Activated CD4-positive, alpha-beta T cell treated with anti-CD3 and anti-CD28 coated beads, Interleukin-2, amount 50 U/mL, for 48 hours (primary cell): ENCODE measurements at places on chromosomes 7 and 10.
A peak's percentile ranks its signal among the peaks of the same experiment; 100 is the strongest.

DNA sequence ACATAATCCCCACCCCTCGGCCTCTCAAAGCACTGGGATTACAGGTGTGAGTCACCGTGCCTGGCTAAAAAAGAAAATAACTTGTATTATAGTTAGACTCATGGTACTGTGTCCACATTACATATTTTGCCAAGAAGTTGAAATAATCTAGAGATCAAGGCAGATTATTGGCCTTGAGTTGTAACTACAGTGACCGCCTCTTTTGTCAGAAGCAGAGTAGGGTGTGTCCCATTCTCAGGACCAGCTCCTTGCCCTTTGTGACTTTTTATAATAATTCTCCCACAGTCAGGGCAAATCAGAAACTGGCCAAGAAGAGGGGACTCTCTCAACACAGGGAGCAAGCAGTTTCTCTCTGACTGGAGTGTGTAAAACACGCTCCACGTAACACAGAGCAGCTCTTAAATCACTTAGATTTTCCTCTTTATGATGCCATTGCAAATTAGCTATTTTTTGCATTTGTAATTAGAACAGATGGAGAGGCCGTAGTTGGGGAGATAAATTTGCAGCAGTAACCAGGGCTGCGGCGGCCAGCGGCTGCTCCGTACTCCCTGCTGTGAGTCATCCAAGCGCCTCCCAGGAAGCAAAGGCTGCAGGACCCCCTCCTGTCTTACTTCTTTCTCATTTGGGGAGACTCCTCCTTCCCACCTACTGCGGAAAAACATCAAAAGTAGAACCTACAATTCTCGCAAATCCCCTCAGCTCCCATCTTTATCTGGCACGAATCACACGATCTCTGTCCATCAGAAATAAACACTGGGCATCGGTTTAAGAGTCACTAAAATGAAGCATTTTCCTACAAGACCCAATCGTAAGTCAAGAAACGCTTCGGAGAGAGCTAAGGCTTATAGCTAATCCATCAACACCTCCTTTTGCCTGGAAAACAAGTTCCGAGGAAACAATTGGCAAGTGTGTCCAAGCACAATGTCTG is 32.1 kb upstream of the MSRB2 start:
- no peak for DNase-seq

DNA sequence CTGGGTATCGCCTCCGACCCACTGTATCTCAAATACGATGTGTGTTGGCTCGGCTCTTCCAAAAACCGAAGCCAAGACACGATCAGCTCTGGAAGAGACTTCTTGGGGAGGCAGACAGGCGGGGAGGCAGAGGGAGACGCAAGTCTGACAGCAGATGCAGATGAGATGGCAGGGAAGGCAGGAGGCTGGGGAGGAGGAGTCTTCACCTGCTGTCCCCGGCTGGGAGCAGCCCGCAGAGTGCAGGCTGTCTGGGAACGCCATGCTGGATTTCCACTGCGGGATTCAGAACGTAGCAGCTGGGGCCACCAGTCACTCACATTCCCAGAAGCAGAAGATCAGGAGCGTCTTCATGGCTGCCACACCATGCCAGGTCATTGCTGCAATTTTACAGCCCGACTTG is 29.4 kb downstream of the CTBP2 start:
- no peak for DNase-seq

DNA sequence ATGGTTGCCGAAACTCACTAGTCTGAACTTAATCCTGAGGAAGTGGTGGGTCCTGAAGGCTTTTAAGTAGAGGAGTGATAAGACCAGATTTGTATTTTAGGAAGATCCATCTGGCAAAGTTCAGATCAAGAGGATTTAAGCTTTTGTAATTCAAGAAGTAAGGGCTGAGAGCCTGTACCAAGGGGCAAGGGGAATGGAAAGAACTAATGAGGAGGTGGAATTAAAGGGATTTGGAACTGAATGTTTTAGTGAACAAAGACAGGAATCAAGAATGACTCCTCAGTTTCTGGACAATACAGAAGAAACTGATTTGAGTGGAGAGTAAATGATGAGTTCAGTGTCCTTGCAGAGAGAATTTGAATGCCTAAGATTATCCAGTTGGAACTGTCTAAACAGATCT is 249.0 kb downstream of the C7orf25 start:
- no peak for DNase-seq

GRCh38 chr7:117395743-117396142 is 31.6 kb downstream of the ASZ1 start:
- DNase-seq, result no peak

DNA sequence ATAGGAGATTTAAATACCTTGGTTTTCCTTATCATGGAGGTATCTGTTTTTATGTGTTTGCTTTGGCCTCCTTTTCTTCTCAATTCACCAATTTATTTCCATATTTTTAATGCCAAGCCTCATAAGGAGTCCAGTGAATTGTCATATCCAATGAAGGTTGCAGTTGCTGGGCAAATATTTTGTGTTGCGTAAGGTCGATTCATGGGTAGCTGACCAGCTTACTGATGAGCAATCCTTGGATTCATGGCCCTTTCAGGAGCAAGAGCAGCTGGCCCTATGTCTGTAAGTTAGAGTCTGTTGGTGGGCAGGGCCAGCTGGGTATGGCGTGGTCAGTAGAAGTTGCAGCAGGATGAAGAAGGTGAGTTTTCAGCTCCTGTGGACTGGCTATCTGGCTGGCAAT is 182.9 kb downstream of the PFKFB3 start:
- DNase-seq, result no peak

GRCh38 chr7:2823130-2823529 is 21.0 kb downstream of the GNA12 start:
- no peak for DNase-seq

- DNase-seq, result no peak
Measured at GRCh38 chr7:44621034-44621749, 14.8 kb downstream of the OGDH start.

GRCh38 chr7:43179393-43179792 is 66.9 kb downstream of the HECW1 start:
- no peak for DNase-seq

GRCh38 chr7:106038916-106039315 is 73.2 kb downstream of the SYPL1 start:
- no peak for DNase-seq

DNA sequence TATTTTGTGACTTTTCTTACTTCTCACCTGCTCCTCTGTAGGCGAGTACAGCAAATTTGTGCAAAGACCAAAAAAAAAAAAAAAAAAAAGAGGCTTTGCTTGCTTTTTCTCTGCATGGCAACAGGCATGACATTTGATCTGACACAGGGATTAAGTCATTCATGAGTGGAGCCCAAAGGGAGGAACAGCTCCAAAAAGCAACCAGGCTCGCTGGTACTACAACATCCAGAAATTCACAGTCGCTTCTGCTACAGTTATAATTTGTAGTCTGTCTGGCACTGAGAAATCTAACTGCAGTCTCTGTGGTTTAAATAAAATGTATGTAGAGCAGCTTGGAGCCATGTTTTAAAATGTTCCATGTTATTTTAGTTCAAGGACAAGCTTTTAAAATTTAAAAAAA is 31.7 kb downstream of the MKX start:
- no peak for DNase-seq

- no peak for DNase-seq
Measured at GRCh38 chr10:113128450-113129070, 178.5 kb downstream of the TCF7L2 start.

DNA sequence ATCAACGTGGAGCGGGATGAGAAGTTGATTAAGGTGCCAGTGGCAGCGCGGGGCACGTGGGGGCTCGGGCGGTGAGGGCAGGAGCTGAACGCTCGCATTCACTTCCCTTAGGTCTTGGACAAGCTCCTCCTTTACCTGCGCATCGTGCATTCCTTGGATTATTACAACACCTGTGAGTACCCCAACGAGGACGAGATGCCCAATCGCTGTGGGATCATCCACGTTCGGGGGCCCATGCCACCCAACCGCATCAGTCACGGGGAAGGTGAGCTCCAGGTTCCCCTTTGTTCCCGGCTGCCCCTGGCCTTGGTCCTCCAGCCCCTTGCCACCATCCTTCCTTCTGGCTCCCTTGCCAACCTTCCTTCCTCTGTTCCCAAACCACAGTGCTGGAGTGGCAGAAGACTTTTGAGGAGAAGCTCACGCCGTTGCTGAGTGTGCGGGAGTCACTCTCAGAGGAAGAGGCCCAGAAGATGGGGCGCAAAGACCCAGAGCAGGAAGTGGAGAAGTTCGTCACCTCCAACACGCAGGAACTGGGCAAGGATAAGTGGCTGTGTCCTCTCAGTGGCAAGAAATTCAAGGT is 2.5 kb downstream of the UFSP1 start:
- DNase-seq, result peak; percentile 15

- DNase-seq, result no peak
Measured at GRCh38 chr10:25142116-25142864, 32.5 kb upstream of the GPR158 start.

- no peak for DNase-seq
Measured at GRCh38 chr7:33643530-33643929, 261.8 kb upstream of the BMPER start.

DNA sequence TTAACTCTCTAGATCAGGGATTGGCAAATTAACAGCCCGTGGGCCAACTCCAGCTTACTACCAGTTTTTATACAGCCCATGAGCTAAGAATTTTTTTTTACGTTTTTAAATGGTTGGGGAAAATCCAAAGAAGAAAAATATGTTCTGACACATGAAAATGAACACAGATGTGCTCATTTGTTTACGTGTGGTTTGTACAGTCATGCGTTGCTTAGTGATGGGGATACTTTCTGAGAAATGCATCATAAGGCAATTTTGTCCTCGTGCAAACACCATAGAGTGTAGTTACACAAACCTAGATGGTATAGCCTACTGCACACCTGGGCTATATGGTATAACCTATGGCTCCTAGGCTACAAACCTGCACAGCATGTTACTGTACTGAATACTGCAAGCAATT is 8.3 kb upstream of the SMKR1 start:
- DNase-seq, result no peak

- DNase-seq, result no peak
Measured at GRCh38 chr7:69992938-69993337, 394.7 kb downstream of the AUTS2 start.

GRCh38 chr10:129911451-129912165 is 52.5 kb downstream of the EBF3 start:
- no peak for DNase-seq

DNA sequence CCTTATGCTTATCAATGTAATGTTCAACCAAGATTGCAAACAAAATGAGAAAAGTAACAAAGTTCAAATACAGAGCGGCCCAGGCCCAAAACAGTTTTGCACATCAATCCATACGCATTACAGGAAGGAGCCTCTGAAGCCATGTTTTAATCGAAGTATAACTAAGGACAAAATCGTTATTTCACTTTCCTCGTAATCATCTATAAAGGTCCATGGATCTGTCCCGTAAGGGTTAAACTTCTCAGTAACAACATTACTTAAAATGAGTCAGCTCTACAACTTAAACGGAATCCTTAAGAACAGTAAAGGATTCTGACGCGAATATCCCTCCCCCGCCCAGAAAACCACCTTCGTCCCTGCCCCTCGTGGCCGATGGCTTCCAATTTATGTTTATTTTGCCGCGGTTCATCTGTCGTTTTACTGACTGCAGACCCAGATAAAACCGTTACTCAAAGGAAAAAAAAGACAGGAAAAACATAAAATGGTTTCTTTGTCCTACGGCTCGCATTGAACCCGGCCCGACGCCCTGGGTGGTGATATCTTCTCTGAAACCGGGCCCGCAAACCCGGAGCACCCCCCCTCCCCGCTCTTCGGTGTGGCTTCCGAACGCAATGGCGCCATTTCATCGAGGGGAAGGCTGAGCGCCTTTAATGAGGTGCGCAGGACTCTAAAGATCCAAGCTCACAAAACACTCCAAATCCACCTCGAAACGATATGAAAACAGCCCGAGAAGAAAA is 1.1 kb downstream of the HNRNPA2B1 start:
- peak; percentile 58 for DNase-seq

- DNase-seq, result peak; percentile 57
Measured at GRCh38 chr10:128178302-128178958, 52.2 kb upstream of the MKI67 start.

DNA sequence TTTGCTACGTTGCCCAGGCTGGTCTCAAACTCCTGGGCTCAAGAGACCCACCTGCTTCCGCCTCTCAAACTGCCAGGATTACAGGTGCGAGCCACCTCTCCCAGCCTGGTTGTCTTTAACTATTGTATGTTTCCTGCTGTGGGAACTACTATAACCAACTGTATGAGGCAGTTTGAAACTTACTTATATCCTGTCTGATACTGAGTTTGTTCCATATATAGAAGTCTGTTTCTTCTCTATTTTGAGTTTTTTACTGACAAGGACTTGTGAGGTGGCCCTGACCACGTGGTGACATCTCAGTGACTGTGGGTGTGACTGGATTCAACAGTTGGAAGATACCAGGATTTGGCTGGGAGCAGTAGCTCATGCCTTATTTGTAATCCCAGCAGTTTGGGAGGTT is 14.2 kb downstream of the FBH1 start:
- no peak for DNase-seq

GRCh38 chr10:105742184-105742583 is 1101.1 kb downstream of the SORCS3 start:
- no peak for DNase-seq

- no peak for DNase-seq
Measured at GRCh38 chr7:35448486-35448885, 194.6 kb upstream of the TBX20 start.

DNA sequence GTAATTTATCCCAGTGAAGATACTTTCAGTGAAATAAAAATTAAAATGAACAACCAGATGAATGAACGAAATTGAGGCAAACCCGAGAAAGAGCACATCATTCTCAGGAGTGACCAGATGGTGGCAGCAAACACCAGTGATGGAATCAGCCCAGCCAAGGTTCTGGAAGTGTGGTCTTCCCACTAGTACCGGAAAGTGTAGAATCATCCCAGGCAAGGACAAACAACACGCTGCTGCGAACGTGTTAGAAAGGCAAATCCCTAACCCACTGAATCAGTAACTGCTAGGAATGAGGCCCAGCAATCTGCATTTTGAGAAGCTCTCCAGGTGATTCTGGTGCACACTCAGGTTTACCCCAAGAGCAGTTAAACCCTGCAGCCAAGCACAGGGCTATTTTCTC is 15.5 kb upstream of the SLC18A3 start:
- peak; percentile 43 for DNase-seq

DNA sequence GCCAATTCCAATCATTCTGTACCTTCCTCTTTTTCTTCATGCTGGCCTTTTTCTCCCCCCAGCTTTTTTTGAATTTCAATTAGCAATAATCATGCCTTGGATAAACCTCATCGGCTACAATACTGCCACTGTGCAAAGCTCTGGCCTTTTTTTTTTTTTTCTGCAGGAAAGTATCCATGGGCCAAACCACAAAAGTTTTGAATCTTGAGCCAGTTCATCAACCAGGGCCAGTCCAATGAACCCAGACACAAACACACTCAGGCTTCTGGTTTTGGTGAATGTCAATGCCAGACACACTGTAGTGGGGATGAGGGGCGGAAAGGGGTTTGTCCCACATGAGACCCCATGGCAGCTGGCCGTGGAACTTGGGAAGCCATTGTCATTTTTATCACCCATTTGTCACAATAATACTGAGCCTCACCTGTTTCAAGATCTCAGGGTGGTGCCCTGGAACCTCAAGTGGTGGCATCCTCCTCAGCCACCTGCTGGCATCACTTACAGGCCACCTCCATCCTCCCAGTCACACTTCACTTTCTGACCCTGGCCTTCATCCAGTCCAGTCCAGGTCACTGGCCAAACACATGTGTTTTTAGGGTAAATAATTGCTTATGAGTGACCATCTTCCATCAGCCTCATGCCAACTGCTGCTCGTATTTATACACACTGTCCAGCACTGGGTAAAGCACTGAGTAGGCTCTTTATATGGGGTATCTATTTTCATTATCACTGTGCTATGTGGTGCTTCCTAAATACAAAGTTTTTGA is 40.8 kb upstream of the TSPAN33 start:
- no peak for DNase-seq
